ENCODE measurements at places on chromosomes 12 and 14.

DNA sequence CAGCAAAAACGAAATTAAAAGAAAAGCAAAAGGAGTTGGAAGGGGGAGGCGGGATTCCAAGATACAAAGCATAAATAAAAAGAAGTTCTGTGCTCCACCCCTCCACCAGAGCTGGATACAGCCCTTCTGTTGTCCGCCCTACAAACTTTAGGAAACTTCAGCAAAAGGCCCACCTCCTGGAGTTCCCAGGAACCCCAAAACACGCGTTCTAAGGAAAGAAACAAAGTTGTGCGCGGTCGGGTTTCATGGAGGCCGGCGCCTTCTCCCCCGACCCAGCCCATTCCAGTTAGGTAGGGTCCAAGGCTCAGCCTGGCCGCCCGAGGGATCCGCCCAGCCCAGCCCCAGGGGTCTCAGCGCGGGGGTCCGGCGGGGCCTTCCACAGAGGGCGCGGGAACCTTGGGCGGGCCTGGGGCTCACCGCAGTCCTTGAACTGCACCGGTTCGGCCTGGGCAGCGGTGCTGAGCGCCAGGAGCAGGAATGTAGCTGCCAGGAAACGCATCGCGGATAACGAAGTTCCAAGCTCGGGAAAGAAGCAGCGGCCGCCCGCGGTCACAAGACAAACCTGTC lies at the start of gene NPC2:
Gene NPC2 (minus strand): TSS at position 530 of the 567 bp plus-strand sequence. CDS start 31 bp downstream, at position 499.
- DNase-seq, result no peak

GRCh38 chr12:68352067-68352466 lies 19.9 kb upstream of the MDM1 start:
- DNase-seq, result no peak

- no peak for DNase-seq
Observed at GRCh38 chr12:102120886-102121285, 903 bp downstream of the PARPBP start.

DNA sequence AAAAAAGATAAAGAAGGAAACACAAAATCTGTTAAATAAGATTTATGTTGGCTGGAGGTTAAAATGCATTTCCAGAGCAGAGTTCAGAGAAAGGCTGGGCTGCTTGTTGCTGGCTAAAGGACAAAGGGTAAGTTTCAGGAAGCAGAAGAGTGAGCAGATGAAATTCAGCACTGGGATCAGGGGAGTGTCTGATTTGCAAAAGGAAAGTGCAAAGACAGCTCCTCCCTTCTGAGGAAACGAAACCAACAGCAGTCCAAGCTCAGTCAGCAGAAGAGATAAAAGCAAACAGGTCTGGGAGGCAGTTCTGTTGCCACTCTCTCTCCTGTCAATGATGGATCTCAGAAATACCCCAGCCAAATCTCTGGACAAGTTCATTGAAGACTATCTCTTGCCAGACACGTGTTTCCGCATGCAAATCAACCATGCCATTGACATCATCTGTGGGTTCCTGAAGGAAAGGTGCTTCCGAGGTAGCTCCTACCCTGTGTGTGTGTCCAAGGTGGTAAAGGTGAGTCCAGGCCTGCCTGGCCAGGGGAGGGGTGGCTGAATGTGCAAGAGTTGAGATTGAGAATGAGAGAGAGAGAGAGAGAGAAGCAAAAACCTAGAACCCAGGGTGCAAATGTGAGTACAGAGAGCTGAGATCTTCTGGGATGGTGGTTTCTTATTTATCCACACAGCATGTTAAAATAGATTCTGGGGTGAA lies at the start of gene OAS1:
Gene OAS1 (plus strand): TSS at position 251 of the 703 bp plus-strand sequence. CDS start 78 bp downstream, at position 329.
- DNase-seq, result no peak

GRCh38 chr12:128055567-128055966 lies 211.4 kb upstream of the TMEM132C start:
- DNase-seq, result no peak

- no peak for DNase-seq
Observed at GRCh38 chr12:43069768-43070221, 480.2 kb upstream of the PRICKLE1 start.

DNA sequence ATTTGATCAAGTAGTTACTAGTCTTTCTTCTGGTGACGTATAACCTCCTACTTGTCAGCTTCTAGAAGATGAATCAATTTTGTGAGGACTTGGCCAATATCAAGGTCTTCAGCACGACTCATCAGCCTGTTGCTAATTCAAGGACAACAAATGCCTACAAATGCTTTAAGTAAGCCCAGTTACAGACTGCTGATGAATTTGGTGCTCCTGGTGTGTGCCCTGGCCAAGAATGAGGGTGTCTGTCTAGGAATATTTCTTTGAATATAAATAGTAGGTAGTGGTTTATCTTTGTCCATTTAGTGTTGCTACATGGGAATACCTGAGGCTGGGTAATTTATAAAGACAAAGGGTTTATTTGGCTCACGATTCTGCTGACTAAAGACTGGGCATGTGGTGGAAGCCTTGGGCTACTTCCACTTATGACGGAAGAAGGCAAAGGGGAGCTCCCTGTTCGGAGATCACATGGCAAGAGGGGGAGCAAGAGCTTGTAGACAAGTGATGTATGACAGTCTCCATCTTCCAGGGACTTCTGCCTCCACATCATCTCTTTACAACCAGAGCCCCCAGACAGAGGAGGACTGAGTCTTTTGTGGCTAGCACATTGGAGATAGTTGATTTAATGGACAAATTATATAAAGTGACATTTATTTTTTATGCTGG lies 180.2 kb downstream of the CRADD start:
- DNase-seq, result no peak

DNA sequence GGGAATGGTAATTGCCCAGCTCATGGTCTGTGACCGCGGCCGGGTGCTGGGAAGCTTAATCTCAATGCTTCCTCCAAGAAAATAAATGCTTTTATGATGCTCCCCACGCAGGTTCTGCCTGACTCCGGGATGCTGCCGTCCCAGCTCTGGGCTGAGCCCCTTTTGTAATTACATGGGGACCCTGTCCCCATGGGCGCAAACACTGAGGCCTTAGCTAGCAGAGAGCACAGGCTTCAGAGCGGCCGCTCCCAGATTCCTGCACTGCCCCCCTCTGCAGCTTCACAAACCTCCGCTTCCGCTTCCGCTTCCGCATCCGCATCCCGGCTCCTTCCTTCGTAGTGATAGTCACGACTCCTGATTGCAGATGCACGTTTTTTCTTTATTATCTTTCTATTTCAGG lies 129.5 kb downstream of the KIF26A start:
- no peak for DNase-seq

- DNase-seq, result no peak
Observed at GRCh38 chr12:34601689-34602088, 579.4 kb downstream of the ALG10 start.

DNA sequence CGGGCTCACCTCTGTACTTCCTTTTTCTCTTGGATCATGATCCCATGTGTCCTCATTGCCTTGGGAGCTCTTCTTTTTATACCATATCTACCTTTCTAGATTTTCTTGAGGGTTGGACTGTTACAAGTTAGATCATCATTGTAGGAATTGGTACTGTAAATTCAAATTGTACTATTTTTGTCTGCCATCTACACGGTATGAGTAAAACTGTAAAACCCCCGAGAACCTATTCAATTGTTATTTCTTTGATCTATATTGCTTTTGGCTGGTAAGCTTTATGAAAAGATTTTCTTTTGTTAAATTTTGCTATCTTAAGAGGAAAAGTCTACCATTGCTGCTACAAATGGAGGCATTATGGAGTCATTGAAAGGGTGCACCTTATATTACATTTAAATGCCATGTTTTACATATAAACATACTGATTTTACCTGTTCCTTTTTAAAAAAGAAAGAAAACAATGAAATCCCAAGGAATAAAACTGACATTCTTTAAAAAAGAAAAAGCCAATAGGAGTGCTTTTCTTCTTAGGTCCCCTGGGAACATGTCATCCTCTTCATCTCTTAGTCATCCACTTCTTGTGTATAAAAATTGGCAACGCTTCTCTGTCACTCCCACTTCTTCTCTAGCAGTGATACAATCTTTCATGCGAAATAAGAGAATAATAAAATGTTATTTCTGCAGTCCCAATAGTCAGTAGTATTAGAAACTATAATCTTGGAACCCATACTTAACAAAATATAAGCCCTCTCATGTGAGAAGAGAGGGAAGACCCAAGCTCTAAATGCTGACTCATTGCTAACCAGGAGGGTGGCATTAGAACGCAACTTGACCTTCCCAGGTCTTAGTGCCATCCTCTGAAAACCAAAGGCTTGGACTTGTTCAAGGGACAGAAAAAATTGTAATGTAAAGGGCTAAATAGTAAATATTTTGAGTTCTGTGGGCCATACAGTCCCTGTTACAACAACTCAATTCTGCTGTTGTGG lies 20.4 kb downstream of the RGS6 start:
- no peak for DNase-seq

GRCh38 chr14:64758691-64759554 lies 54.7 kb downstream of the PLEKHG3 start:
- DNase-seq, result no peak

DNA sequence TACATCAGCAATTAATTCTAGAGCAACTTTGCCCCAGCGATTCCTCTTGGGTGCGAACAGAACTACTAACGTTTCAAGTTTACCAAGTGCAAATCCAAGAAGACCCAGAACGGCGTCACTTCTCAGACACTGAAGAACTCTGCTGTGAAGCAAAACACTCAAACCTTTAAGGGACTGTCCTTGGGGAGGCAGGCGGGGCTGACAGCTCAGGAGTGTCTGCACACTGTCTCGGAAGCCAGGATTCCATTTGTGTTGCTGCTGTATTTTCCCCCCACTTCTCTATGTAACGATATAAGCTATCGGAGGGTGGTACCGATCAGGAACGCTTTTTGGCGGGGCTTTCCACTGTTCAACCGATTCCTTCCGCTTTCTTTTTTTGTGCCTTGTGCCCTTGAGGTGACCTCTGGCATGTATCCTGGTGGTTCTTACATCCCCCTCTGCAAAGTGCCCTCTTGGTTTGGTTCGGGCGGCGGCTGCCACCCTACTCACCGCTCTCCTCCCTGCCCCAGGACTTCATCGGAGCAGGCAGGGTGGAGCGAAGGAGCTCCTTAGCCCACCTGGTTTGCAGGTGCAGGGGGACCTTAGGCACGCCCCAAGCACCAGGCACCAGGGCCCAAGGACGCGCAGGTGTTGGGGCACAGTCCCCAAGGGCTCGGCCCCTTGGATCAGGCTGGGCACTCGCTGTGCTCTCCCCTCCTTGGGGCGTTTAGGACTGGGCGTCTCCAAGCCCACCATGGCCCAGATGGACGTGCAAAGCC lies 19.2 kb upstream of the MLXIP start:
- DNase-seq, result no peak

DNA sequence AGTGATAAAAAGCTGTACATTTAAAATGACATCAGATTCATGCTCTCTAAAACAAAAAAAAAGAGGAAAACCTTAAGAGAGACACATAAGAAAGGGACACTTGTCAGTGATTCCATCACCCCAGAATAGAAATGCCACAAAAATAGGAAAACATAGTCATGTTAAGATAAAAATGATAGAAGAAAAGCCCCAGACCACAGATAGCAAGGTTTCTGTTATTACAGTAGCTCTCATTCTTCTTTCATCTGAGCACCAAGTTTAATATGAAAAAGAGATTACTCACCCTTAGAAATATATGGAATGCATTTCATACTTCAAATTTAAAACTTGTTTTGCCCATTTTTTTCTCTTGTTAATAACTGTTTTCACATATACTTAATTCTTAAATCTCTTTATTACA lies 217.2 kb downstream of the EGLN3 start:
- no peak for DNase-seq

- no peak for DNase-seq
Observed at GRCh38 chr14:44370727-44371126, 136.4 kb downstream of the FSCB start.

- DNase-seq, result no peak
Observed at GRCh38 chr14:77187649-77188012, 6.0 kb downstream of the TMEM63C start.

GRCh38 chr14:99740411-99740810 lies 52.8 kb upstream of the EML1 start:
- DNase-seq, result no peak

- DNase-seq, result no peak
Observed at GRCh38 chr12:62618930-62619329, 152.3 kb downstream of the MON2 start.

DNA sequence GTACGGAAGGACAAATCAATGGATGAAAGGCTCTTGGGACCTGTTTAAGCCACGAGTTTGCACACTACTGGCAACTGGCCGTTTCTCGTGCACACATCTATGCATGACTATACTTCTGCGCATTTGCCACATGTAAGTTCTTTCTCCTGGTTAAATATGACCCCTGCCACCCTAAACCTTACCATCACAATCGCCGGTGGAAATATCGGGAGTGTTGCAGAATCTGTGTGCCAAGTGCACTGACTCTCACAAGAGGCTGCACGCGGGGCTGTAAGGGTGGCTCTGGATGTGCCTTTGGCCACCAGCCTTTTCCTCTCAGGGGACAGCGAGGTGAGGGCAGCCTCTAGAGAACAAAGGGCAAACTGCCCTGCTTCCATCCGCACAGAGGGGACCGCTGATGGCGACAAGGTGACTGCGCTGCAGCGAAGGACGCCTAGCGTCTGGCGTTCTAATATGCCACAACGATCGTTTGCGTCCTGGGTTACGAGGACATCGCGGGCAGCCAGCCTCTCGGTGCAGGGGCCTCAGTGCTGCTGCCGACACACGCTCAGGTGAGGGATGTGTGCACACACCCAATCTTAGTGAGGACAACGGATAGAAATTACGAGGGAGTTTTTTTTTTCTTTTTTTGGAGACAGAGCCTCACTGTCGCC lies 232.2 kb downstream of the PCNX1 start:
- no peak for DNase-seq

DNA sequence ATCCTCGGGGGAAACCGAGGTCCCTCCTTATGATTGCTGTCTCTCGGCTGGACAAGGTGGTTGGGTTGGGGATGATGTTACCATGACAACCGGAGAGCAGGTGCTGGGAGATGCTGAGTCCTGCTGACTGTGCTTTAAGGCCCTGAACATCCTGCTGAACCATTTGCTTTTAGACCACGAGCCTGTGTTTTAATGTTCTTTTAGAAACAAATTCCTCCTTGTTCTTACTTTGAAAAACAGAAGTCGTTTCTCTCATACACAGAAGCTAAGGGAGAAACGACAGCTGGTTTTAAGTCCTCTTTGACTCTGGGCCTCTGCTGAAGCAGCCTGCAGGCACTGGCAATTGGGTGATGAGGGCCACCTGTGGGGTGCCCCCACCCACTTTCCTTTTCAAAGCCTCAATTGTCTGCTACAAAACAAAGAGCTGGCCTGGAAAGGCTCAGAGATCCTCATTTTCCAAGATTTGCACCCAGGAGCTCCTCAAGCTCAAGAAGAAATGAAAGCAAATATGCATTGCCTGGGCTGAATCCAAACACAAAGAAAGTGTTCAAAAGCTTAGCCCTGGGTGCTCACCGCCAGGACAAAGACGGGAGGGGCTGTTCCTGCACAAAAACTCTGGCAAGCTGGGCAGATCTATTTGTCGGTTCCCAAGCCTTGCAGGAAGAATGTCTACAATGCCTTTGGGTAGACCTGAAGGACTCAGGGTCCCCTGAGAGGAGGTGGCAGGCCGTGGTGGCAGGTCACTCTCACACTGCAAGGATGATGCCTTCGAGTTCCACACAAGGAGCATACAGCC lies 90.0 kb upstream of the CLMN start:
- DNase-seq, result no peak

- no peak for DNase-seq
Observed at GRCh38 chr12:66499000-66499399, 179.9 kb downstream of the GRIP1 start.

Measured in anterior cingulate cortex (tissue), 58 donors.